ENCODE measurements at places on chromosomes 11 and 22. TPM values are rescaled to one million over a fixed set of nuclear protein-coding genes. Genes with fewer than 3 reads are reported as not detected.
A peak's percentile ranks its signal among the peaks of the same experiment; 100 is the strongest.

DNA sequence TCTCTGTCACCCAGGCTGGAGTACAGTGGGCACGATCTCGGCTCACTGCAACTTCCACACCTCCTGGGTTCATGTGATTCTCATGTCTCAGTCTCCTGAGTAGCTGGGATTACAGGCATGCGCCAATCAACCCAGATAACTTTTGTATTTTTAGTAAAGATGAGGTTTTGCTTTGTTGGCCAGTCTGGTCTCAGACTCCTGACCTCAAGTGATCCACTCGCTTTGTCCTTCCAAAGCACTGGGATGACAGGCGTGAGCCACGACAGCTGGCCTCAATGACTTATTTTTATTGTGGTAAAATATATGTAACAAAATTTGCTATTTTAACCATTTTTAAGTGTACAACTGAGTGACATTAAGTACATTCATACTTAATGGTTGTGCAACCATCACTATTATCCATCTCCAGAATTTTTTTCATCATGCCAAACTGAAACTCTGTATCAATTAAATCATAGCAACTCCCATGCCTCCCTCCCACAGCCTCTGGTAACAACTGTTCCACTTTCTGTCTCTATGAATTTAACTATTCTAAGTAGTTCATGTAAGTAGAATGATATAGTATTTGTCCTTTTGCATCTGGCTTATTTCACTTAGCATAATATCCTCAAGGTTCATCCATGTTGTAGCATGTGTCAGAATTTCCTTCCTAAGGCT is 50.7 kb upstream of the CWF19L2 start:
- DNase-seq = no peak

DNA sequence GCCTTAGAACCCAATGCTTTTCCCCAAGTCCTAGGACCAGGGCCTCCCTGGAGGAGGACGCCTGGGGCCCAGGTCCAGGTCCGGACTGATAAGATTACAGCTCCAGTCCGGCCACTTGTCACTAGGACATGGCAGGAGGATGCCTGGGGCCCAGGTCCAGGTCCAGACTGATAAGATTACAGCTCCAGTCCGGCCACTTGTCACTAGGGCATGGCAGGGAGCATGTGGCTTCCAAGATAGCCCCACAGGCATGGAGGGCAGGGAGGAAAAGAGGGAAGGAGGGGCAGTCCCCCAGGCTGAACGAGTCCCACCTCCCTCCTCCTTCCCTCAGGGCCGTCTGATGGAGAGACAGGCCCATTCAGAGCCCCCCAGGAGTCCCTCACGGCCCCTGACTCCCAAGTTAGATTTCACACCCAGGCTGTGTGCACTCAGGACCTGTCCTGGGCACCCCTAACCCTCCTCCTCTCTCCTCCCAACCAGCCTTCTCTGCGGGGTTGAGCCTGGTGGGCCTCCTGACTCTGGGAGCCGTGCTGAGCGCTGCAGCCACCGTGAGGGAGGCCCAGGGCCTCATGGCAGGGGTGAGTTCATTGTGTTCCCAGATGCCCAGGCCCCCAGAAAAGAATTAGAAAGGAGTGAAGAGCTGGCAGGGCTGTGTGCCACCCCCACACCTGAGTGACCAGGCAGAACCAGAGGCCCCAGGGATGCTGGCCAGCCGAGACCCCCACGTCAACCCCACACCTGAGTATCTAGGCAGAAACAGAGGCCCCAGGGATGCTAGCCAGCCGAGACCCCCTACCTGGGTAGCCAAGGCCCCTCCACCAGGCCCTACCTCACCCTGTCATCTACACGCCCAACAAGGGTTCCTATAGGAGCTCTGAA is 2.1 kb downstream of the TSPAN32 start:
- peak; percentile 20 for DNase-seq

GRCh38 chr11:102081313-102081712 is 28.9 kb upstream of the YAP1 start:
- DNase-seq = no peak

DNA sequence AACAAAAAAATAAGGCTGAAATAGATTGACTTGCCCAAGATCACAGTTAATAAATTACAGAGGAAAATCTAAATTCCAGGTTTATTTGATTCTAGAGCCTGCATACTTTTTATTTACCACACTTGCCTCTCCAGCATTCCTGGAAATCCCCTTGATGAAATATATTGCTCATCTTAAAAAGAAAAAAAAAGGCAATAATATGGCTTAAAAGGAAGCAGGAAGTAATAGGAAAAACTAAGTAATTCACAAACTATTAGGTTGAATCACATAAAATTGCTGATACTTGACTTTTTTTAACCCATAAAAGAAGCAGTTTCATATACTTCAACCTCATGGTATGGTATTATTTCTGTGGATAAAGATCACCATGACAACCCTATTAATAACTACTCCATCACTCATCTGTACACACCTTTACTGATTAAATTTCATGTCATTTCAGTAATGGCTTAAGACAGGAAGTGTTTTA is 52.9 kb downstream of the COPB1 start:
- DNase-seq = no peak

DNA sequence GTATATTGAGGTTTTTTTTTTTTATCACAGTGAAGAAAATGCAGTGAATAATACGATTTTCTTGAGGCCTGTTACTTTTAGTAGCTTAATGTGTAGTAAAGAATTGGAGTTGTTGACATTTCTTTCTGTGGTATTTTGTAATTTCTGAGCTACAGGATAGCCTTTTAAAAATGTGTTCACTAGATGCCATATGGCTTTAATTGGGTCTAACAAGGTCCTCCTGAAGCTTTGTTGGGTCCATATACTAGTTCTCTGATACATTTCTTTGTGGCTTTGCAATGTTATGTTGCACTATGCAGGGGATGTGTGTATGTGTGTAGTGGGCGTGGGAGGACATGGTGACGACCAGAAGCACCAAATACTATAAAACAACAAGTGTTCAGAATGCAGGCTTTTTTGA is 25.1 kb downstream of the FBXO7 start:
- DNase-seq = no peak

- no peak for DNase-seq
These were observed 42.4 kb upstream of the MAPK1 start for GRCh38 chr22:21909871-21910270.

GRCh38 chr11:126585774-126586491 is 230.4 kb downstream of the ST3GAL4 start:
- DNase-seq = peak; percentile 81

- peak; percentile 55 for DNase-seq
These were observed 16.6 kb upstream of the SPTBN2 start for GRCh38 chr11:66745356-66746235.

- DNase-seq = no peak
These were observed 743 bp downstream of the USP47 start for GRCh38 chr11:11842421-11843008.

DNA sequence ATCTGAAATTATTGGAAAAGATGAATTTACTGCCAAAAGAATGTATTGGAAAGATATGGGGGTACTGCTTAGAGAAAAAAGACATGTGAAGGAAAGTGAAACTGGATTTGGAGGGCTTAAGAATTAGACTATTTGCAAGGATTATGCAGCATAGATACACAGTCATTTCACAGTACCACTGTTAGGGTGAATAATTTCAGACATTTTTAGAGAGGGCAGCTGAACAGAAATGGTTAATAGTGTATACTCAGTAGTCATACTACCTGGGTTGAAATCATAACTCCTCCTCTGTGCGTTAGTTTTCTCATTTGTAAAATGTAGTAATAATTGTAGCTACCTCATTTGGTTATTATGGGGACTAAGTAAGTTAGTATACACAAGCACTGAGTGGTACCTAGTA is 33.0 kb downstream of the GAS2 start:
- no peak for DNase-seq

DNA sequence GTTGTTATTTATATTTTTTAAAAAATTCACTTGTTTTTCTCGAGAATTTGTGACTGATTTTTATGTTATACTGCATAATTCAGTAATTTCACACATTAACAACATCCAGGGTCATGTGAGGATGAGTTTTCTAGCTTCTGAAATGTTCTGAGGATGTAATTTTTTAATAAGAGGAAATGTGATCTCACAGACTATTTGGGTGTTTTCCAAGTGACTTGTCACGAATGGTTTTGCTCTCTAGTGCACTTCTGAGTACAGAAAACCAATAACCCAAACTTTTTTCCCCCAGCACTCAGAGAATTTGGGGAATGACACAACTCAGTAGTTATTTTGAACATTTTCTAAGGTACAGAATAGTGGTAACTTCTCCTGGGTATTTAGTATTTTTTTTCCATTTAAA is 821.1 kb upstream of the ARHGAP42 start:
- no peak for DNase-seq

- no peak for DNase-seq
These were observed 17.8 kb downstream of the KIF18A start for GRCh38 chr11:28090052-28090749.

DNA sequence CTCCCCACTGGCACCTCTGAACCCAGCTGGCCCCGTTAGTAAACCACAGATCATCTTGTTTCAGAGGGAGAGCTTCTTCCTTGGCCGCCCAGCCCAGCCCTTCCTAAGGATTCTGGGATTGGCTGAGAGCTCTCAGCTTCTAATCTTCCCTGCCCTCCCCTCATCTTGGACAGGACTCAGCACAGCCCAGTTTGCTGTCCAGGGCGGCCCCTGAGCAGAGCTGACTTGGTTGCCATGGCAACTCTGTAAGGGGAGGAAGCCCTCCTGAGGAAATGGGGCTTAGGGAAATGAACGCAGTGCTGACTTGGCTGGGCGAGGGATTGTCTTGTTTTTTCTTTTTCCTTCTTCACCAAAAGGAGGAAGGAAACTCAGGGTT is 4.6 kb downstream of the APOL4 start:
- DNase-seq = peak; percentile 93

- no peak for DNase-seq
These were observed 5.5 kb upstream of the DNAL4 start for GRCh38 chr22:38799265-38800002.

DNA sequence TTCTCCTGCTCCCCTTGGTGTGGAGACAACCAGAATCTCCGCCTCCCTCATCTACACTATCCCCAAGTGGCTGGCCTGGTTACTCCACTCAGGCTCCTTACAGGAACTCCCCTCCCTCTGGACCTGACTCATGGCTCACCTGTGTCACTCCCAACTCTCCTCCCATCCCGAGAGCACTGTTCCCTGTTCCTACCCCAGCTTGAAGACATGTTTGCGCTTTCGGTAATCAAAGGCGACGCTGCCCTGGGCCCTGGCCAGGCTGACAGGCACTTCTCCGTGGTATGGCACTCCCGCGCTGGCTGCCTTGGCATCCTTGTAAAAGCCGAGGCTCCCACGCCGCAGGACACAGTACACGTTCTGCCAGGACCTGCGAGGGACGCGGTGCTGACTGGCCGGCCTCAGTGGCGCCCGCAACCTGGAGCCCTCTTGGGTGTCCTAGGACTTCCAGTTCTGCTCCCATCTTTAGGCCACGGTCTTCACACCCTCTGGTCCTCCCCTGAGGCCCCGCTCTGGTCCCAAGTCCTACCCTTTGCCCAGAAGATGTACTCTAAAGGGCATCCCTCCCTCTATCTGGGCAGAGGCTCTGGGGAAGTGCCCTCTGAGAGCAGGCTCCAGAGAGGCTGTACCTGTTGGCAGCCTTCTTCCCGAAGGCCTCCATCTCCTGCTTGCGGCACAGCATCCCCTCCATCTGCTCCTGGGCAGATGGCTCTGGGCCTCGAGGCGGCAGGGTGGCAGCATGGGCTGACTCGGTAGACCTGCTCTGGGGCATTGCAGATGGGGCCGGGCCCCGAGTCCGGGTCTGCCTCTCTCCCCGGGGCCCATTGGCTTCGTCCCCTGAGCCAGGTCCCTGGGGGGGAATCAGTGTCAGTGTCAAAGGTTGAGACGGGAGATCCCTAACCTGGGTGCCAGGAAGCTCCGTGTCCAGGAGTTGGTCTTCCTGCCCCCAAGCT is 9.4 kb upstream of the RBM4B start:
- DNase-seq = no peak

DNA sequence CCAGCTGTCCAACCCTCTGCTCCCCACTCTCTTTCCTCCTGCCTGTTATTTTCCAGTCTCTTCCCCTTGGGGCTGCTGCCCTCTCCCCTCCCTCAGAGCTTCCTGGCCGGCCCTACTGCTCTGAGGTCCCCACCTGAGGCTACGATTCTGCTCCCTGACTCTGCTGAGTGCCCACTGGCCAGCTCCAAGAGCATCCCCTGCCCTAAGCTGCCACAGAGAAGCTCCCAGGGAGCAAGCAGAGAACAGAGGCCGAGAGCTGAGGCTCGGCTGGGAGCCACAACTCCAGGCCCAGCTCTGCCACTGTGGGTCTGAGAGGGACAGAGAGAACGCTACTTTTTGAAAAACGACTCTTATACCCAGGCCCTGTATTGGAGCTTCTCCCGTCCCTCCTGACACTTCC is 61.1 kb downstream of the CHRDL2 start:
- no peak for DNase-seq

- peak; percentile 32 for DNase-seq
These were observed 11.2 kb downstream of the MLC1 start for GRCh38 chr22:50074056-50074455.

GRCh38 chr11:71490731-71491390 is 36.2 kb upstream of the KRTAP5-7 start:
- DNase-seq = no peak

DNA sequence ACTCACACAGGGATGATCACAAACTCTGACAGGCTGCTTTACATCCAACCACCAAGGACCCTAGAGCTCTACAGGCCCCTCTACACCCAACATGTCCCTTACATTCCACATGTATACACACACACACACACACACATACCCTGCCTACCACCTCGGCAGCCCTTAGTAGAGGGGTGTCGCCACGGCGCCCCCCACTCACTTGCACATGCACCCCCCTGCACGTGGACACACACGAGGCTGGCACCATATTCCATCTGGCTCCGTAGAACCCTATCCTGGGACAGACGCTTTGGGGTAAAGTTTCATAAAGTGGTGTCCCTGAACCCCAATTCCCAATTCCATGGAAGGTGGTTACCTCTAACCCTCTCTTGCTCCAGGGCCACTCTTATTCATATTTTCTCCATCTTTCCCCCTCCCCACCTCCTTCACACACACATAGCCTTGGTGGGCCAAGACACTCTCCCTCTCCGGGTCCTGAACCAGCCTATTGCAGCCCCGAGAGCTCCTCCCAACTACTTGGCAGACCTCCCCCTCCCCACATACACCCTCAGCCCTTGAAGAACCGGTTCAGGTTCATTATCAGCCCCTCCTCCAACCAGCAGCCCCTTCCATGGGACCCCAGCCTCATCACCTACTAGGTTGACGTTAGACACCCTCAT is 809 bp downstream of the PDE2A start:
- DNase-seq = no peak

GRCh38 chr11:65448074-65448417 is 25.4 kb downstream of the NEAT1 start:
- no peak for DNase-seq

- peak; percentile 48 for DNase-seq
These were observed 1.6 kb downstream of the SPTBN2 start for GRCh38 chr11:66727282-66728037.

The SLC25A45 gene
- 1.1 TPM for total RNA-seq

The CREB3L1 gene
- 3.3 TPM for total RNA-seq

The NNMT gene
- total RNA-seq = not detected

The SMTNL1 gene
- total RNA-seq = not detected

The VPS37C gene
- 19.0 TPM for total RNA-seq

The GNG3 gene
- total RNA-seq = 3.4 TPM

The SMIM35 gene
- total RNA-seq = not detected

The GRM5 gene
- not detected for total RNA-seq

The THYN1 gene
- 101 TPM for total RNA-seq
